ENCODE measurements at places on chromosomes 4 and X.

GRCh38 chr4:156169011-156169410 is 215.3 kb upstream of the CTSO start:
- DNase-seq = peak; percentile 17

DNA sequence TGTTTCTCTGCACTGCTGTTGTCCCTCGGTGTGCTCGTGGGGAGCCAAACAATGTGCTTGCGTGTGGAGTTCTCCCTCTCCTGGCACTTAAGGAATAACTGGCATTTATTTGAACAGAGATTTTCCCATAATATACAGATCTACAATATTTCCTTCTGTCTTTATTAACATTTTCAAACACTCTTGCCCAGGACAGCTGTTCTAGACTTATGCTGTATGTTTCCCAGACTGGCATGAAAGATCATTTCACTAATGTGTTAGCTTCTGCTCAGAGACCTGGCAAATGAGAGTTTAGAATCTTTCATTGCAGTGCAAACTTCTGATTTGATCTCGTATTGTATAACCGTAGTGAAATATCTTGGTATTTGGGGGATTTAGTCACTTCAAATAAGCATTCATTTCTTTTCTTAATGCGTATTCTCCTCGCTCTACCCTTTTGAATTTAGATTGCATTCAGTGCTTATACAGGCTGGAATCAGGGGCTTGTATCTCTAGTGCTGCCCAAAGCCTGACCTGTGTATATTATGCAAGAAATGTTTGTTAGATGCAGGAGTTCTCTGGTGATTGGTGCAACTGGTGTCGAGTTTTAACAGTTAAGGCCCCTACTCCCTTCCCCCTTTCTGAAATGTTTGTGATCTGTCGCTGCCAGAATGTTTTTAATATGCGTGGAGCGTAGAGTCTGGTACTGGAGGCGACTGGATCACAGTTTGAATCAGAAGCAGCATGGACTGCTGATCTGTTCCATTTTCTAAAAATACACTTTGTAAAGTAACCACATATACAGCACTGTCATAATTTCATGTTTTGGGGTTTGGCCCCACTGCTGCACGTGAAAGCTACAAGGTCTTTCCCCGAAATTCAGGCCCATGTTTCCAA is 326.3 kb downstream of the ARHGAP10 start:
- DNase-seq = no peak

GRCh38 chrX:124421898-124422655 is 75.7 kb downstream of the SH2D1A start:
- DNase-seq = no peak

DNA sequence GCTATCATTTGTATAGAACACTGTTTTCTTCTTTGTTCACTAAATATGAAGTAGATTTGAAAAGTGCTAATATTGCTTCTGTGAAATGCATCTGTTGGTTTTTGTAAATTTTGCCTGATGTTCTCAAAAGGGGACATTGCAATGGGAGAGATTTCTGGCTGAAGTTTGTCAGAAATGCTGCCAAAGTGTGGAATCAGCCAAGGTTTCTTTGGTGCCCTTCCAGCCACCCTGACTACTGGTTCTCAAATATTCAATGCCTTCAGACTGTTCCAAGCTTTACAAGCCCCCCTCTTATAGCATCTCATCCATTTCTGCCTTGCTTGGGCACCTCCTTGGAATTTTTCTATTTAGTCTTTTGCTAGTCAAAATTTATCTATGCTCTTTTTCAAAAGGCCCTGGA is 60.6 kb upstream of the TMLHE start:
- no peak for DNase-seq

GRCh38 chr4:177283167-177283566 is 26.5 kb upstream of the NEIL3 start:
- DNase-seq = no peak

- DNase-seq = no peak
Observed at GRCh38 chr4:6468376-6468775, 4.0 kb downstream of the PPP2R2C start.

DNA sequence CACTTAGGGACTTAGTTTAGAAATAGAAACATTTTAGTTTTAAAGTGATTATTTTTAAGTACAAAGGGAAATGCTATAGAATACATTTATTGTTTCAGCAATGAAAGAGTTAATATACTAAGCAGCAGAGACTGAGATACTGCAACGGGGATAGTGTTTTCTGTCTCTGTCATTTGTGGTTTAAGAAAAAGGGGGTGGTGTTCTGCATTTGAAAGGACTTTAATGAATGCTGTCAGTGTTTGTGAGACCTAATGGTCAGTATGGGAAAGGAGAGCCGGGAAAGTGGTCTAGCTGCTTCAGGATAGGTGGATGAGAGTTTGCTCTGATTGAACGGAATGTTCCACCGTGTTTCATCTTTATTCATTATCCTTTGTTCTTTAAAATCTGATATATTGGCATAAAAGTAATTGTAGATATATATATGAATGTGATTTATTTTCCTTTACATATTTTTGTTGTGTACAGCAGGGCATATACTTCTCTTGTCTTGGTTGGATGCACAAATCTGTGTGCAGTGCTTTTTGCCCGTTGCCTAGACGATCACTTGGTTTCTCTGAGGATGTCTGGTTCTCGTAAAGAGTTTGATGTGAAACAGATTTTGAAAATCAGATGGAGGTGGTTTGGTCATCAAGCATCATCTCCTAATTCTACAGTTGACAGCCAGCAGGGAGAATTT is at the start of gene KLHL5:
KLHL5 (plus strand) TSS at position 139 of the 676 bp plus-strand sequence; CDS start at position 560, 421 bp downstream.
- no peak for DNase-seq

- no peak for DNase-seq
Observed at GRCh38 chr4:170675568-170676262, 586.0 kb upstream of the AADAT start.

GRCh38 chrX:125953814-125954213 is 212.3 kb downstream of the DCAF12L2 start:
- no peak for DNase-seq

- DNase-seq = no peak
Observed at GRCh38 chr4:17619416-17620105, 5.1 kb downstream of the MED28 start.

DNA sequence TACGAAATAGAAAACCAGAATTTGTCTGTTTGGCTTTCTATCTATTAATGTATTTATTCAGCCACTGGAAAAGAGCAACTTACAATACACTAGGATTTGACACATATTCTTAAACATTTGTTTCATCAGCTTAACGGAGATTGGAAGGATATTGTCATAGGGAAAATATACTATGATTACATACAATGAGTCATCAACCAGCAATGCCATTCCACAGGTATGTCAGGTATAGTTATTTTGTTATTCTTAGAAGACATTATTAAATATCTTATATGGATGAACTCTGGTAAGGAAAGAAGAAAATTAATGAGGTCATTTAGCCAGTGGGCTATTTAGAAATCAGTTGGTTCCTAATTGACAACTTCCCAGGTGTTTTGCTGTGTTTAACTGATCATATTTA is 926.6 kb downstream of the STIM2 start:
- no peak for DNase-seq

GRCh38 chr4:176163041-176163440 is 32.3 kb downstream of the SPATA4 start:
- no peak for DNase-seq

GRCh38 chrX:111567542-111568255 is 56.3 kb downstream of the SERTM2 start:
- DNase-seq = no peak

DNA sequence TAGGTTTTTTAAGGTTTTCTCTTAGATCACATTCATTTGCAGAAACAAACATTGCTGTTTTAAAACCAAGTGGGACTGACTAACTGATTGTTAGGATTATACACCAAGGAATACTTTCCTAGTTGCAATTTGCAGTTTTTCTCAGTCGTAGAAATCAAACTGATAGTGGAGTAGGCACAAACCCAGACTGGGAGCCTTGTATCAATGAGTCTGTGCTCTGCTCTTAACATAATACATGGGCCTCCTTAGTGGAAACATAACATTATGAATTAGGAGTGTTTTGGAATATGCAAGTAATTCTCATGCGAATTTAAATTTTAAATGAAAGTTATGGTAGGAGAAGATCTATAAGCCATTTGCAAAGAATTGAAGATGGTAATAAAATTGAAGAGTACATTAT is 223.5 kb downstream of the CLCN4 start:
- DNase-seq = no peak

- no peak for DNase-seq
Observed at GRCh38 chr4:138611721-138612120, 369.6 kb upstream of the SLC7A11 start.

DNA sequence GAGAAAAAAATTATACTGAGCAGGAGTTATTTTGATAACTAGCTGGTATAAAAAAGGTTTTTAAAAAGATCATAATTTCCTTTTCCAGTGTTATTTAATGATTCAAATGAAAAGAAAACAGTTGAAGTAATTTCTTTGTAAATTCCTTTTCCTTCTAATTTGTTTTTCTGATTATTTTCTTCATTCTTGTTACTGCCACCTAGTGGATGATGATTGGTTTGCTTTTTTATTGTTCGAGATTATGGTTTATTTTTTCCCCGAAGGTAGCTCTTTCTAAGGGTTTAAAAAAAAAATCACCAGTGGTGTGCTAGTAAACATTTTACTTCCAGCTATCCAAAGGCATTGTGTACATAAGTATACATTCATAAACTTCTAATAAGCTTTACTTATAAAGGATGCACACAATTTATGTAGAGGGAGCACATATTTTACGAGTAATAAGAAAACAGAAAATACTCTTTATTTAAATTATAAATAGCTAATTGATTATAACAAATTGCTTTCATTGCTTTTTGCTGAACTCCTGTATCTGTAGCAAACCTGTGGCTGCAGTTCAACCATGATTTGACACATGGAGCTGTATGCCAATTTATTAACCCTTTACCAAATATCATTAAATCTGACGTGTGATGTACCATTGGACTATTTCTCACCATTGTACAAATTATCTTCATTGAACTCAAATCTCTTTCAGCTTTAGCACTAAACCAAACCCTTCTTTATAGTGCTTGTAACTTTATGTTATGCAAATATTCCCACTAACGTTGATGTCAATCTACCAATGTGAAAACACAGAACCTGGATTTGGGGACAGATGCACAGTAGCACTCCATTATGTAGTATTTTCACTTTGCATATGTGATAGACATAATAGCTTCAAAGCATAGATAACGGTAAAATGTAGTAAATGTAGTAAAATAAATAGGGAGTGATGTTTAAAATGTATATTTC is 97.8 kb upstream of the ANK2 start:
- no peak for DNase-seq

DNA sequence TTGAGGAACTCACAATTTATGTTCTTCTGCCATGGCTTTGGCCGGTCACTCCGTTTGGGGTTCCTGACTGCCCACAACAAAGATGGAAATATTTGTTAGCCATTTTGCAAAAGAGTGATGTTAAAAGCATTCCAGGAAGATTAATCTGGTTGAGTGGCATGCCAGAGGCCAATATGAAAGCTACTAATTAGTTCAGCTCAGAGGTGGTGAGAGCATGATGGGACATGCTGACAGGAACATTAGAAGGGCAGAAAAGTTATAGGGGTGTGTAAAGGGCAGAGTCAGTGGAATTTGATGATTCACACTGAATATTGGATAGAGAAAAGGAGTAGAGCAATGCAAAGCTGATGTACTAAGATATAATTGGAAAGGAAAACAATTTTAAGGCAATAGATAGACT is 94.4 kb downstream of the TLL1 start:
- no peak for DNase-seq

- DNase-seq = no peak
Observed at GRCh38 chrX:134633832-134634231, 24.4 kb downstream of the PLAC1 start.

DNA sequence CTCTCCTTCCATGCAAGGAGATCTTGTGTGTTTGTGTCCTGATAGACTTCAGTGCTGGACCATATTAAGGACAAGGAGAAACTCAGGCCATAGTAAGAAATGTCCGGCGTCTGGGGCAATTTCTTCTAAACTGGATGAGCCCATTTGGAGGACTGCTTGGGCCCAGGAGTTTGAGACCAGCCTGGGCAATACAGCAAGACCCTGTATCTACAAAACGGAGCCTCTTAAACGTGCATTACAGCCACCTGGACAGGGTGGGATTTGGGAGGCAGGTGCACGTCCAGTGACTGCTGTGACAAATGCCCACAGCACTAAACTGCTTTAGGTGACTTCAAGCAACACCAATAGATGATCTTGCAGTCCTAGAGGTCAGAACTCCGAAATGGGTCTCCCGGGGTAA is 311.9 kb downstream of the DHRSX start:
- no peak for DNase-seq

DNA sequence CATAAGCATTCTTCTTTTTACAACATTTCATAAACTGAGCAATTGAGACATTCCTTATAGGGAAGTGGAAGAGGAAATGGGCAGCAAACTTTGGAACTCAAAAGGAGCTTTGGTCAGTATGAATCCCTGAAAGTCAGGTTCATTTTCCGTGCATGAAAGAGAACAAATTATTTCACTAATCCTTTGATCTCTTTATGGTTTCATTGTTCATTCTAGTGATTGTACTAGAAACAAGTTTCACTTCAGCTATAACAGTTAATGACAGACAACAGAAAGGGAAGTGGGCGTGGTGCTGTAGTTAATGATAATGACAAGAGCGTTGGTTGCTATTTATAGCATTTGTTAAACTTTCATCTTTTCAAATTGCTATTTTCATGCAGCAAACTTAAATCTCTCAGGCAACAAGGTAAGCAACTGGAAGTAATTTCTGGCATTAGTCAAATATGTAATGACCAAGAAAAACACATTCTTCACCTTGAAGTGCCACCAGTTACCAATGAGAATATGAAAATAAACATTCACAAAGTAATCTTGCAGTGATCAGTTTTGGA is 98.4 kb downstream of the AREG start:
- no peak for DNase-seq

DNA sequence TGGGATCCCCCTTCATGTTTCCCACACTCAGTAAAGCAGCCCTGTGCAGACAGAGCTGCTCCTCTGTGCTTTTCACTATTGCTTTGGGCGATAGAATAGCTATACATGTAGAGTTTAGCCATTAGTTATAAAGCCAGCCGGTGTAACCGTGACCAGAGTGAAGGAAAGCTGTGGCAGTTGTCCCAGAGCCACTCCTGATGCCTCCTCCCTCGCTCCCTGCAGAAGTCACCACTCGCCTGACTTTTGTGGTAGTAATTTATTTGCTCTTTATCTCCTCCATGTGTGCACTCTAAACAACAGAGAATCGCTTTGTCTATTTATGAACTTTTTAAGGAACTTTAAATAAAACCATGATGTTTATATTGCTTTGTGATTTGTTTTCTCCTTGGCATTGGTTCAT is 41.8 kb upstream of the WWC2 start:
- DNase-seq = no peak

GRCh38 chrX:43000121-43000520 is 222.2 kb upstream of the PPP1R2C start:
- no peak for DNase-seq

- no peak for DNase-seq
Observed at GRCh38 chr4:148396986-148397673, 45.1 kb downstream of the NR3C2 start.

- DNase-seq = no peak
Observed at GRCh38 chrX:19625612-19626011, 110.3 kb upstream of the MAP3K15 start.

DNA sequence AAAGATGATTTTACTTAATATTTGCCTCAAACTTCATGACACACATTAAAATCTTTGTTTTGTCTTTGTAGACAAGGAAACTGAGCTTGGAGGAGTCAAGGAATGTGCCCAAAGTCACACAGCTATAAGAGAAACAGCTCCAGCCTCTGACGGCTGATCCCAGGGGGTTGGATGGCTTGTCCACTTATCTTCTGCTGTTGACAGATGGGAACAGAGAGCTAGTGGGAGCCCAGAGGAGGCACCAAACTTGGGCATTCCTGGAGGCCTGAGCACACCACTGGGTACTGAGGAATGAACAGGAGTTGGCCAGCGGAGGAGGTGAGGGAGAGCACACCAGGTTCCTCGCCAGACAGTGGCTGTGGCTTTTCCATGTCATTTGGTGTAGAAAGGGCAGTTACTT is 56.4 kb upstream of the GPR78 start:
- no peak for DNase-seq

All from WTC11 (cell line).